ENCODE measurements at places on chromosomes 5 and 9. TPM values are rescaled to one million over a fixed set of nuclear protein-coding genes. Genes with fewer than 3 reads are reported as not detected.
A peak's percentile ranks its signal among the peaks of the same experiment; 100 is the strongest.

SLC6A19 gene
- total RNA-seq: 106 TPM

STC2 gene
- total RNA-seq: 8.1 TPM

LCN1 gene
- total RNA-seq: not detected

STKLD1 gene
- 0.68 TPM for total RNA-seq

PCSK1 gene
- total RNA-seq: 1.6 TPM

RNF208 gene
- total RNA-seq: 7.5 TPM

NRARP gene
- total RNA-seq: 161 TPM

GRCh38 chr9:99351647-99352046 lies 129.6 kb downstream of the SEC61B start:
- no peaks in the 10 kb centered on the region for H3K27me3 ChIP-seq
- DNase-seq: no peak
- no peak overlapping the region for H3K4me3 ChIP-seq
- no peaks in the 10 kb centered on the region for H3K4me1 ChIP-seq

DNA sequence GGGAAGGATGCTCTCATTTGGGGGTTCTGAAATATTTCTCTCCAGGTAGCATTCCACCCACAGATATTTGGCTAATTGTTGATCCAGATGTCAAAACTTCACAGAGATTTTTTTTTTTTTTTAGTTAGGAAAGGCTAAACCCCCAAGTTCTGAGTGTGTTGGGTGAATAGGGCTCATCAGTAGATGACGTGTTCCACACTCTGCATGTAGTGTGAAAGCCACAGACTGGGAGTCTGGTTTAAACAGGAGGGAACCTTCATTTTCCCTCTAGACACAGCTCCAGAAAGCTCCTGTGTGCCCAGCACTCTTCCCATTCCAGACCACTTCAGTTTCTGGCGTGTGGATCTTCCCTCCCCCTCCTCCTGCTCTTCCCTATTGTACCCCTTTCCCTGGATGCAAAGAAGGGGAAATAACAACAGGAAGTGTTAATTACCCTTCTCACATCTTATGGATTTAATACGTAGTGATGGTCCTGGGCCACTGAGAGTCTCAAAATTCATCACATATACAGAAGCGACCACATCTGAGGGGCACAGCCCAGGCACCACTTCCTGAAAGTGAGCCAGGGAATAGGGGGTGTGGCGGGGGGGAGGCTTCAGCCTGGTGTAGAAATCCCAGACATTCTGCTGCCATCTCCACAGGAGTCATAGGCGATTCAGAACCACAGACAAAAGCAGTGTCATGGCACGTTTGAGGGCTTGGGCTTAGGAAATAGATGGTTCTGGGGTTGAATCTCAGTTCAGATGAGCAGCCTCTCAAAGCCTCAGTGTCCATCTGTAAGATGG lies 65.1 kb downstream of the DAP start:
- no peaks in the 10 kb centered on the region for H3K27me3 ChIP-seq
- no peaks in the 10 kb centered on the region for H3K4me1 ChIP-seq
- H3K4me3 ChIP-seq: no peak overlapping the region
- DNase-seq: no peak
- no peak overlapping the region for H3K27ac ChIP-seq

- H3K36me3 ChIP-seq: no peaks in the 10 kb centered on the region
- H3K27me3 ChIP-seq: no peaks in the 10 kb centered on the region
- H3K27ac ChIP-seq: no peak overlapping the region
- DNase-seq: no peak
Observed at GRCh38 chr9:99286536-99286935, 64.5 kb downstream of the SEC61B start.

DNA sequence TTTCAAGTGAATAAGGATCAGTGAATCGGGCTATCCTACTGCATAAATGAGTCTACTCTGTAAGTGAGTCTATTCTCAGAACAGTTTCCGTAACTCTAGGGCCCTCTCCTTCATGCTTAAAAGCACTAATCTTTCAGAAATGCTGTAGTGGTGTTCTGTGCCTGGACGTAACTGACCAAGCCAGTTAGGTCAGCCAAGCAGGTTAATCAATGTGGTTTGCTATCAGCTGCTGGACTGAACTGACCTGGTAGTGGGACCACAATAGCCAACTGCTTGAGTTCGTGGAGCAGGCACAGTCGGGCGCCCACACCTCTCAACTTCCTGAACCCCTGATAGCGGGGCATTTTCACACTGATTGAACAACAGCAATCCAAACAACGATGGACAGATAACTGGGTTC lies 6.8 kb downstream of the SLC1A3 start:
- H3K4me1 ChIP-seq: no peaks in the 10 kb centered on the region
- no peak overlapping the region for H3K4me3 ChIP-seq
- no peak for DNase-seq
- peaks cover 9% of the 10 kb centered on the region for H3K27me3 ChIP-seq
- no peaks in the 10 kb centered on the region for H3K36me3 ChIP-seq

DNA sequence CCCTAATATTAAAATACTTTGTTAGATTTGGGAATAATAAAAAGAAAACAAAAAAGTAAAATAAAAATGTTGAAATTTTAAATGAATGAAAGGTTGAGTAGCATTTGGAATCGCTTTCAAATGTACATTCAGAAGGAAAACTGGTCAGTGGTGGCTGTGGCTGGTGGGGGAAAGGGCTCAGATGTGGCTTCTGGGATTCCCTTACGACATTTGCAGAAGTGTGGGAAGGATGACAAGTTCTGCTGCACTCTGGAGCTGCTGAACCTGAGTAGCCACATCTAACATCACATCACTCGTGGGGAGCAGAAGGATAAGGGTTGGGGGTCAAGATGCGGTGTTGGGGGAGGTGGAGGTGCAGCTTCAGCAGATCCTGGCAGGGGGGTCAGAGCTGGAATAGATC lies 25.6 kb upstream of the CAST start:
- H3K4me1 ChIP-seq: no peaks in the 10 kb centered on the region
- no peaks in the 10 kb centered on the region for H3K36me3 ChIP-seq
- no peaks in the 10 kb centered on the region for H3K27me3 ChIP-seq
- H3K4me3 ChIP-seq: no peak overlapping the region
- DNase-seq: no peak
- no peak overlapping the region for H3K27ac ChIP-seq

DNA sequence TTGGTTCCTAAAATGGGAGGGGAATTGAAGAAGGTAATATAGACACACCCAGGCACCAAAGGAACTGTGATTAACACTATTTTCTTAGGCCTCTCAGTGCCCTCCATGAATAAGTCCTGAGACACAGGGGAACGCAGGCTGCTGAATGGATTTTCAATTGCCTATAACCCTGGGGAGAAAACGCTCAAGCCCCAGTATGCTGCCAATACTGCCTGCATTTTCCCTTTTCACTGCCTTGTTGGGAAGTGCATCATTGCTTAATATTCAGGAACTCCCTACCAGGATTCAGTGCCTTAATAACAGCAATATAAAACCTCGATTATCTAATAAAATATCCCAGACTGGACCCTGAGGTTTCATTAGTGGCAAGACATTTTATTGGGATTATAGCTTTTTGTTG lies 25.4 kb downstream of the APBA1 start:
- no peak overlapping the region for H3K27ac ChIP-seq
- no peaks in the 10 kb centered on the region for H3K4me1 ChIP-seq
- no peaks in the 10 kb centered on the region for H3K36me3 ChIP-seq

GRCh38 chr9:112764344-112764743 lies 13.8 kb downstream of the SNX30 start:
- no peak overlapping the region for H3K4me3 ChIP-seq
- no peaks in the 10 kb centered on the region for H3K36me3 ChIP-seq
- H3K27me3 ChIP-seq: no peaks in the 10 kb centered on the region
- H3K27ac ChIP-seq: peak overlapping the region; percentile 64
- no peaks in the 10 kb centered on the region for H3K4me1 ChIP-seq
- DNase-seq: no peak

- H3K27ac ChIP-seq: peak overlapping the region; percentile 78
- peaks cover 18% of the 10 kb centered on the region for H3K4me1 ChIP-seq
- no peak overlapping the region for H3K4me3 ChIP-seq
- no peaks in the 10 kb centered on the region for H3K36me3 ChIP-seq
- H3K27me3 ChIP-seq: no peaks in the 10 kb centered on the region
Observed at GRCh38 chr9:35771943-35772342, 17.9 kb upstream of the MSMP start.

DNA sequence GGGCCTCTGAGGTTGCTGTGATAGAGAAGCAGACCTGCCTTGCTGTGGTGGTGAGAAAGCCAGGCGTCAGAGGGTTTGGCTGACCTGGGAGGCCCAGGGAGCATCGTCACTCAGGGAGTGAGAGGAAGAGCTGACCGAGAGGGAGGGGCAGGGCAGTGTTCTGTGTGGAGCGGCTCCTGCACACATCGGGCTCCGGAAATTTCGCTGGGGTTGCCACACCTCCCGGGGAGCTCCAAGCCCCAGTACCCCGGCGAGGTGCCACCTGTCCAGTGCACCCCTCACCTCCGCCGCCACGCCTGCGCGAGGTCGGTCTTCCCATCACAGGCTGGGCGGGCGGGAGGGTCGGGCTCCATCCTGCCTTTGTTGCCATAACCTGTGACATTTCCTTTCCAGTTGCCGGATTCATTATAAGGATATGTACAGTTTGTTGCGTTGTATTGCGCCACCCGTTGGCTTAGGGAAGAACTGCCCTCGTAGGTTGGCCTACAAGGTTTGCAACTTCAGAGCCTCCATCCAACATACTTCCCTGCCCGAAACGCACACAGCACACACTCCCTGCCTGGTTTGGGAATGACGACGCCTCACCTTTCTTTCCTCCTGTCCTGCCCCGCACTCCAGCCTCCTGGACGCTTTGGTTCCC lies 223.2 kb downstream of the CACNA1B start:
- H3K27ac ChIP-seq: no peak overlapping the region
- no peaks in the 10 kb centered on the region for H3K27me3 ChIP-seq

- DNase-seq: no peak
Observed at GRCh38 chr5:56851258-56851941, 36.1 kb downstream of the MAP3K1 start.

DNA sequence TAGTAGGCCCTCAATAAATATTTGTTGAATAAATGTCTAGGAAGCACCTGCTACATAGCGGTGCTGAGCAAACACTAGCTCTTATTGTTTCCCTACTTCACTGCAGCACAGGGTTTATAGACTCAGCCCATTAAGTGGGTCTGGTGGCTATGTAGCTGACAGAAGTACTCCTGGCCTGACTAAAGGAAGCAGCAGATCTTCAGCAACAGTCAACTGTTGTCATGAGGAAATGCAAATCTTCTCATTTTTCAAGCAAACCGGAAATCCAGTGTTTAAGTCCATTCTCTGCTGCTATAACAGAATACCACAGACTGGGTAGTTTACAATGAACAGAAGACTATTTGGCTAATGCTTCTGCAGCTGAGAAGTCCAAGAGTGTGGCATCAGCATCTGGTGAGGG lies 2.8 kb upstream of the TEX10 start:
- no peaks in the 10 kb centered on the region for H3K27me3 ChIP-seq
- DNase-seq: no peak

GRCh38 chr9:101130054-101130453 lies 101.5 kb downstream of the PLPPR1 start:
- no peak for DNase-seq
- H3K36me3 ChIP-seq: no peaks in the 10 kb centered on the region
- no peak overlapping the region for H3K27ac ChIP-seq
- no peak overlapping the region for H3K4me3 ChIP-seq
- no peaks in the 10 kb centered on the region for H3K27me3 ChIP-seq

DNA sequence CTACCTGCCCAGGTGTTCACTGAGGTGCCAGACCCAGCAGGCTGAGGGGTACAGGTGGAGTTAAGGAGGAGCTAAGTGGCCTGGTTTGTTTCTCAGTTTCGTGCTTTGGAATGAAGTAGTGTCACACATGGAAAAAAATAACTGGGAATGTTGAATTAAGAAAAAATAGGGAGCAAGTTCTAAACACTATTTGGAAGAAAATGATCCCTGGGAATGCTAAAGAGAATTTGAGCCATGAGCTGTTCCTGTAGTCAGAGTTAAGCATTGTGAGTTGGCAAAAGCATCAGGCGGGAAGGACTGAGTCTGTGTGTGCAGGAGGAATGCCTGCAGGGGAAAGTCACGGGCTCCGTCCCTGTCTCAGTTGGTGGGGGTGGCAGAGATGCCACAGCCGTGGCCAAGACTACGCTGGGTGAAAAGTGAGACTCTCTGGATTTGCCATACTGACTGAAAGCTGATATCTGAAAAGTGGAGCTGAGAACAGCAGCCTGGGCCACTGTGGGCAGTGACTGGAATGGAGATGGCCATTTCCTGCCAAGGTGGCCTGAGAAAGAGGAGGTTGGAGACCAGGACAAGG lies 37.0 kb downstream of the SYK start:
- no peaks in the 10 kb centered on the region for H3K27me3 ChIP-seq
- no peak overlapping the region for H3K27ac ChIP-seq
- DNase-seq: no peak
- H3K4me1 ChIP-seq: no peaks in the 10 kb centered on the region
- H3K4me3 ChIP-seq: no peak overlapping the region
- H3K36me3 ChIP-seq: no peaks in the 10 kb centered on the region

DNA sequence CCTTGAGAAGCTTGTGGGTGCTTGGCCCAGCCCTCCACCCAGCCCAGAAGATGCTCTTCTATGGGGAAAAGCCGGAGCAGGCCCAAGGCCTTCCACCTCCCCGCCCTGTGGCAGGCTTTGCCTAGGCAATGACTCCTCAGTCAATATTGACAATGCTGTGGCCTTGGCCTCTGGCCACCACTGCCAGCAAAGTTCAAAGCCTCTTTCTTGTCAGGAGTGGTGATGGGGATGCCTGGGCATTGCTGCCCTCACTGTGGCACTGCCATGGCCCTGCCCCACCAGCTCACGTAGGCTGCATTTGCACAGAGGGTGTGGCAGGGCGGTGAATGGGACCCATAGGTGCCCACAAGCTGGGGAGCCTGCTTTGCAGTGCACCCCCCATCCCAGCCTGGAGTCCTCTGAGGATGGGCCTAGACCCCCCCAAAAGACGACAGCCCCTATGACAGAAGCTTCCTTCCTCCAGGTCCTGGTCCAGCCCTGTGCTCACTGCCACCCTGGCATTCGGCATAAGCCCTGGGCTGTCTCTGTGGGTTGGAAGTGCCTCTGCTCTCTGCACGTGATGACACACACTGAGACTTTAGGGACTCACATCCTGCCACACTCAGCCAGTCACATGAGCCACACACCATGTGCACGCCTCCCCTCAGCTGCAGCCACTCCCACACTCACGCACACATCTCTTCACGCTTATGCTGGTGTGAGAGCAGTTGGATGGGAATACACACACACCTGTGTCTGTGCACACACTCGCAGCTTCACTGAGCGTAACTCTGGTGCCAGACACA lies 31.1 kb downstream of the MORN5 start:
- no peaks in the 10 kb centered on the region for H3K27me3 ChIP-seq
- peaks cover 5% of the 10 kb centered on the region for H3K4me1 ChIP-seq
- H3K27ac ChIP-seq: no peak overlapping the region
- no peak for DNase-seq
- no peak overlapping the region for H3K4me3 ChIP-seq

DNA sequence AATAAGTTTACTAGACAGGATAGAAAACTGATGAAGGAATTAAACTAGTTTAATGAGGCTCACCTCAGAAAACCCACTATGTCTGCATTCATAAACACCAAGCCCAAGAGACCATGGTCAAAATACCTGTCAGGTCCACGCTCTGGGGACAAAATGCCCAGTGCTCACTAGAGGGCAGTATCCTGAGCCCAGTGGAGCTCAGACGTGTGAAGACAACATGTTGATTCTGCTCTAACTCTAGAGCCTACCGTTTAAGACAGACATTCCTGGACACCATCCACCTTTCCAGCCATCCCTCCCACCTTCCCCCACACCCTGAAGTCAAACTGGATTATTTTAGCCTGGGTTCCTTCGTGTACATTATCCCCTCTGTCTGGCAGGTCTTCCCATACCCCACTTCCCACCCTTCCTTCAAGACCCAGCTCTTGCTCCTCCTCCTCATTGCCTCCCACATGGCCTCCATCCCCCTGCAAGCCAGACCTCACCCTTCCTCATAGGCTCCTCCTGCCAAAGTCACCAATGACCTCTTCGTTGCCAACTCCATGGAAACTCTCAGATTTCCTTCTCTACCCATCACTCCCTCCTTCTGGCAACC lies 142.3 kb upstream of the FSTL4 start:
- no peaks in the 10 kb centered on the region for H3K4me1 ChIP-seq
- peak; percentile 17 for DNase-seq
- H3K27me3 ChIP-seq: peaks cover 14% of the 10 kb centered on the region
- H3K36me3 ChIP-seq: no peaks in the 10 kb centered on the region
- no peak overlapping the region for H3K4me3 ChIP-seq
